Fibroblast of lung (primary cell): ENCODE measurements at places on chromosomes 1 and 21. TPM values are rescaled to one million over a fixed set of nuclear protein-coding genes. Genes with fewer than 3 reads are reported as not detected.

DNA sequence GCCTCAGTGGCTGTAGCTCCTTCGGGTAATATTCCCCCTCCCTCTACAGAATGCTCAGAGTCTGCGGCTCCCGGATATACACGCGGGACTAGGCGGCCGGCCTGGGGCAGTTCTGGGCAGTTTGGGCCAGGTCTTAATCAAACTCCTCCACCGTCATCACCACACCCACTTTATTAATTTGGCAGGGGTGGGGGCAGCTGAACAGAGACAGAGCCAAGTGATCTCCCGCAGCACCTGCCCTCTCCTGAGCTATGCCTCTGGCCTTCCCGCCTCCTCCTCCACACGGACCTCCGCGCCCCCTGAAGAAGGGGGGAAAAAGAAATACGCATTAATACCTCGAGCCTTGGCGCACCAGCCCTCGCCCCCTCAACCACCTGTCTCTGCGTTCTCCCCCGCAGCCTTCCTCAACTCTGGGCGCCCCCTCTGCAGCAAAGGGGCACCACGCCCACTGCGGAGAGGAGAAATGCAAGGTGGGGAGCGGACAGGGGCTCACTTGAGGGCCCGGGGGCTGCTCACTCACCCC, 42.6 kb downstream of the CD34 start:
- peak overlapping the region; percentile 72 for H3K4me3 ChIP-seq
- peaks cover 20% of the 10 kb centered on the region for H3K4me1 ChIP-seq
- H3K27me3 ChIP-seq, result no peaks in the 10 kb centered on the region
- H3K27ac ChIP-seq, result peak overlapping the region; percentile 71
- DNase-seq, result no peak

C1orf141 gene
- total RNA-seq, result not detected in 2 replicates

- no peak overlapping the region for H3K4me3 ChIP-seq
- H3K36me3 ChIP-seq, result no peaks in the 10 kb centered on the region
- DNase-seq, result no peak
- H3K27me3 ChIP-seq, result no peaks in the 10 kb centered on the region
Observed at GRCh38 chr1:229984992-229985612, 81.9 kb upstream of the GALNT2 start.

S100A1 gene
- total RNA-seq, result 0.17 TPM in 1 of 2 replicates, not detected in the other

NHLH1 gene
- not detected in 2 replicates for total RNA-seq

DNA sequence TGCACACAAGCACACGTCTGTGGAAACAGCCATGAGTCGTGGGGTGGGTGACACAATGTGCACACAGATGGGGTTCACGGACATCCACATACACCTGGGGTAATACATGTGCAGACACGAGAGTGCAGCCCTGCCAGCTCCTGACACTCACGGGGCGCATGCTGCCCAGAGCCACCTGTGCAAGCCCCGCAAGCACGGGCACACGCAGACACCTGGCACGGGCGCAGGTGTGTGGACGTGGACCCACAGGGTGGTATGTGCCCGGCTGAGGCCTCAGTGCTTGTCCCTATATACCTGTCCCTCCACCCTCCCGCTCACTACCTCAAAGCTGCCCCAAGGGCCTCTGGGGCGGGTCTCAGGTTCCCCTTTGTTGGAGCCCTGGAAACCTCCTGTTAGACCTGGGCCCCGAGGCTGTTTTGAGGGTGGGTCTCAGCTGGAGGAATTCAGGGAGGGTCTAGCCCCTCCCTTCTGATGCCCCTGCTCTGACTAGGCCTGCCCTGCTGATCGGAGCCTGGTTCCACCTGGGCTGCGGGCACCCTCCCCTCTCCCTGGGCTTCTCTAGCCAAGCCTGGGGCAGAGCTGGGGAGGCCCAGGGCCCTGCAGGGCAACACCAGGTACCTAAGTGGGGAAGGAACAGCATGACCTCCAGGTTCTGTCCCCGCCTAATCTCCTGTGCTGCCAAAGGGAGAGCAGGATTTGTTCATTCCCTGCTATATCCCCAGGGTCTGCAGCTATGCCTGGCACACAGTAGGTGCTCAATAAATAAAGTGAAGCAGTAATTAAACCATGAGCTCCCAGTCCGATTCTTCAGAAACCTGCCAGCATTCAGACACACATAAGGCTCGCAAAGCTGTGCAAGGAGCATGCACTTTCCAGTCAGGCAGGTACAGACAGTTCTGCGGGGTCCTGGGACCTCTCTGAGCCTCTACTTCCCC, 49.1 kb downstream of the DMRTB1 start:
- no peaks in the 10 kb centered on the region for H3K4me1 ChIP-seq
- no peaks in the 10 kb centered on the region for H3K27me3 ChIP-seq
- no peaks in the 10 kb centered on the region for H3K36me3 ChIP-seq
- DNase-seq, result no peak
- H3K4me3 ChIP-seq, result no peak overlapping the region

DNA sequence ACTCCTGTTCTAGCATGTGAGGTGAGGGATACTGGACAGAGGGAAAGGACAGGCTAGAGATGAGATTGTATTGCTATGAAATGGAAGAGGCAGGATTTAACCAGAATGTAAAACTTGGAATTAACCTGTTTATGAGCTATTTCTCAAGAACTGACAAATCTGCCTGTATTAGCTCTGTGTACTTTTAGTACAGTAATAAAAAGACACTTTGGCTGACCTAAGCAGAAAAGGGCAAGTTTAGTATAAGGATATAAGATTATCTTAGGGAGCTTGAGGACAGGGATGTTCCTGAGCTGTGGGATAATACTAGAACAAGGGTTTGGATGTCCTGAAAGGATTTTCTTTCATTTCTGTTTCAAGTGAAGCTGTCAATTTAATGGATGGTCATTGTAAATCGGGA, 11.2 kb downstream of the ZCCHC17 start:
- H3K36me3 ChIP-seq, result no peaks in the 10 kb centered on the region
- H3K27ac ChIP-seq, result no peak overlapping the region
- no peak overlapping the region for H3K4me3 ChIP-seq

DNA sequence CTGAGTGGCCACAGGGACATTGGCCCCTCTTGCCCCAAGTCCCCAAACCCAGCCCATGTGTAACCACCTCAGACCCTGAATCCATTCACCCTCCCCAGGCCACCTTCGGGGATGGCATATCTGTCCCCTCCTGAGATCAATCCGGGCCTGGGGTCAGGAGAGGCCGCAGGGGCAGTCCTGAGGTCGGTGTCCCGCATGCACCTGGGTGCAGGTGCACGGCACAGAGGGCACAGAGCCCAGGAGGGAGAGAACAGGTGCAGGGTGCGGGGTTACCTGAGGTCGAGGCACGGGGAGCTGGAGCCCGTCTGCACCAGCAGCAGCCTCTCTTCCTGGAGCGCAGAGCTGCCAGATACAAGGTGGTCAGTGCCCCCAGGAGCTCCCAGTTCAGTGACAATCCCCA, 16.8 kb downstream of the PANK4 start:
- no peak for DNase-seq
- H3K4me1 ChIP-seq, result peaks cover 6% of the 10 kb centered on the region
- H3K27me3 ChIP-seq, result peaks cover 3% of the 10 kb centered on the region
- H3K4me3 ChIP-seq, result no peak overlapping the region

DNA sequence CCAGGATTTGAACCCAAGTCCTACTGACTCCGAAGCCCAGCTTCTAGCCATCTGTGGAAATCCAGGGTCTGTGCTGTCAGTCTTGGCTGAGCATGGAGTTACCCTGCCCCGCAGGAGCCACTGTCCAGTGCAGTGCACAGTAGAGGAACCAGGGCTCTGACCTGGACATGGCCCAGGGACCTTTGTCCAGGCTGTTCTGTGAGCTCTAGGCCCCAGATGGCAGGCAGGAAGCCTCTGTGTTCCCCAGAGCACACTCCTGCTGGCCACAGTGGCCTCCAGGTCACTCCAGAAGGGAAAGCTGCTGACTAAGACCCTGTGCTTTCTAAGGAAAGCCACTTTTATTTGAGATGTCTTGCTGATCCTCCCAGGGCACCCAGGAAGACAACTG, 13.8 kb downstream of the S100A7A start:
- H3K27me3 ChIP-seq, result no peaks in the 10 kb centered on the region
- H3K4me1 ChIP-seq, result no peaks in the 10 kb centered on the region
- H3K4me3 ChIP-seq, result no peak overlapping the region

FGR gene
- total RNA-seq, result under 0.01 TPM in 1 of 2 replicates, not detected in the other

HEYL gene
- total RNA-seq, result under 0.01 TPM in 1 of 2 replicates, not detected in the other

DNA sequence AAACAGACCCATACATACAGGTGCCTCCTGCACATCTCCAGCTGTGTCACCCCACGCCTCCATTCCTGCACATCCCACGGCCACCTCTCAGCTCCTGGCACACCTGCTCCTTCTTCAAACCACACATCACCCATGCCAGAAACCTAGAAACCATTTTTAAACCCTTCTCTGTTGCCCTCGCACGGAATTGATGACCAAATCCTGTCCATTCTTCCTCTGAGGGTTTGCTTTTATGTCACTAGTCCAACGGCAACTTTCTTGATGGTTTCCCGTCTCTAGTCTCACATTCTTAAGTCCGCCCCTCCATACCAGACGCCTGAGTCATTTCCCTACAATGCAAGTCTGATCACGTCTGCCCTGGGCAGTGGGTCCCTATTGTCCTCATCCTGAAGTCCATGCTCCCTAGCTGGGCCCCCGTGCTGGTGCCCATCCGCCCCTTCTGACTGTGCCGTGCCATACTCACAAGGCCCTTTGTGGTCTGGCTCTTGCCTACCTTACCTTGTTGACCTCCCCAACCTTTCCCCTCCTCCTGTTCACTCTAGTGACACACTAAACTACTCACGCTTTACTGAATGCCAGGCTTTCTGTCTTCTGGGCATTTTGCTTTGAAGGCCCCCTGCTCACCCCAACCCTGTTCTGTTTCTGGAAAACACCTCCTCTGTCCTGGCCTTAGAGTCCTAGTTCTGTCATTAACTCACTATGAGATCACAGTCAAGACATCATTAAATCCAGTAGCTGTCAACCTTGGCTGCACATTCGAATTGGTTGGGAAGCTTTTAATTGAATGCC, 17.6 kb downstream of the SLC2A1 start:
- no peaks in the 10 kb centered on the region for H3K27me3 ChIP-seq
- peaks cover 4% of the 10 kb centered on the region for H3K36me3 ChIP-seq
- DNase-seq, result peak; percentile 89
- peak overlapping the region; percentile 69 for H3K27ac ChIP-seq
- H3K4me3 ChIP-seq, result no peak overlapping the region

C8A gene
- not detected in 2 replicates for total RNA-seq

ANKRD45 gene
- total RNA-seq, result 1.3 and 1.7 TPM in 2 replicates

BCAN gene
- total RNA-seq, result under 0.01 TPM in 1 of 2 replicates, not detected in the other

GRCh38 chr1:167043752-167044488, 46.3 kb downstream of the GPA33 start:
- H3K27me3 ChIP-seq, result no peaks in the 10 kb centered on the region
- DNase-seq, result peak; percentile 64
- no peaks in the 10 kb centered on the region for H3K36me3 ChIP-seq
- H3K4me1 ChIP-seq, result no peaks in the 10 kb centered on the region

SORT1 gene
- 12.8 and 37.5 TPM in 2 replicates for total RNA-seq

MYBPH gene
- 0.17 and 0.26 TPM in 2 replicates for total RNA-seq

CHI3L1 gene
- total RNA-seq, result 3.0 and 17.5 TPM in 2 replicates

GRCh38 chr1:66206563-66207144, 327.3 kb upstream of the SGIP1 start:
- no peaks in the 10 kb centered on the region for H3K36me3 ChIP-seq
- H3K4me1 ChIP-seq, result no peaks in the 10 kb centered on the region
- no peak overlapping the region for H3K4me3 ChIP-seq
- H3K27me3 ChIP-seq, result no peaks in the 10 kb centered on the region
- H3K27ac ChIP-seq, result no peak overlapping the region

GRCh38 chr1:187276677-187277076, 447.9 kb downstream of the PLA2G4A start:
- no peak for DNase-seq
- H3K27ac ChIP-seq, result no peak overlapping the region
- no peak overlapping the region for H3K4me3 ChIP-seq

- H3K27ac ChIP-seq, result no peak overlapping the region
- H3K36me3 ChIP-seq, result no peaks in the 10 kb centered on the region
- no peak overlapping the region for H3K4me3 ChIP-seq
- no peak for DNase-seq
- H3K4me1 ChIP-seq, result no peaks in the 10 kb centered on the region
- H3K27me3 ChIP-seq, result no peaks in the 10 kb centered on the region
Observed at GRCh38 chr1:63669151-63669961, 76.1 kb downstream of the PGM1 start.

- H3K36me3 ChIP-seq, result no peaks in the 10 kb centered on the region
- no peak overlapping the region for H3K4me3 ChIP-seq
- H3K27ac ChIP-seq, result no peak overlapping the region
- H3K27me3 ChIP-seq, result no peaks in the 10 kb centered on the region
Observed at GRCh38 chr1:198291036-198291435, 134.2 kb downstream of the NEK7 start.

CHD1L gene
- 36.0 and 44.2 TPM in 2 replicates for total RNA-seq

DNA sequence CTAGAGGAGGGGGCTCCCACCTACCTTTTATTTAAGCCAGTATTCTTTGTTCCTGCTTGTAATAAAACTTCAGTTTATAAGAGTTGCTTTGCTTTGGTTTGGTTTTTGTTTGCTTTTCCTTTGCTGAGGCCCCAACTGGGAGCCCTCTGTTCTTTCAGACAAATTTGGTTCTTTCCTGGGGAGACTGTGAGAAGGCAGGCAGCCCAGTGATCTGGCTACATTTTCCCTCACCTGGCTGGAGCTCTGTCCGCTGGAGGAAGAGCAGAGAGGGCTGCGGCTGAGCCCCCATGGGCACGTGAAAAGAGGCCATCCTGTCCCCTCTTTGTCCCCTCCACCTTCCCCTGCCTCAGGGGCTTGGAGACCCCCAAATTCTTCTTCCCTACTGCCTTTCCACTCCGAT, 7.3 kb upstream of the SFN start:
- H3K27me3 ChIP-seq, result no peaks in the 10 kb centered on the region
- no peak overlapping the region for H3K4me3 ChIP-seq
- peaks cover 22% of the 10 kb centered on the region for H3K36me3 ChIP-seq

AKT3 gene
- 33.1 and 37.8 TPM in 2 replicates for total RNA-seq

DNA sequence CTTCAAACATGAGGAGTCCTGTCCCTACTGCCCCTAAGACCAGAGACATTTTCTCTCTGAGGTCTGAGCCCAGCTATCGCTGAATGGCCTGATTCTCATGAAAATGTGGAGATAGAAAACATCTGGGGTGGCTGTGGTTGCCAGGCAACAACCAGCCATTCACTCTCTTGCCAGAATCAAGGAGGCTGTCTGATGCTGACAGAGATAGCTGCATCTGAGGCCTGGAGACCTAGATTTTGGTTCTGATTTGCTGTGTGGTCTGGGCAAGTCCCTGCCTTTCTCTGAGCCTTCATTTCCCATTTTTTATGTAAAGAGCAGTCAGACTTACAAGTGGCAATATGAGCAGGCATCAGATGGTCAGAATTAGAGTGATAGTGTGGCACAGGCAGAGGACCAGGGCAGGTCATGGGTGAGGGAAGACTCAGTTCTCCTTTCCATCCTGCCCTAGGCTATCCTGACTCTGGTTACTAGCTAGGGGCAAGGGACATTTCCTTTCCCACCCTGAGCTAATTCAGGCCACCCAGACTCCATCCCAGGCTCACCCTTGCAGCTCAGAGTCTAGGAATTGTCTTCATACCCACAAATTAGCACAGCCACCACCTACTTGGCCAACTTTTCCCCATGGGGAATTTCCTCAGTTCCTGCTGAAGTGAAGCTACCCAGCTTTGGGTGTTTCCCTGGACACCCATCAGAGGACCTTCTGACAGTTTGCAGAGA, 20.0 kb upstream of the RNF19B start:
- no peaks in the 10 kb centered on the region for H3K36me3 ChIP-seq
- peak overlapping the region; percentile 68 for H3K27ac ChIP-seq
- H3K27me3 ChIP-seq, result no peaks in the 10 kb centered on the region
- peaks cover 15% of the 10 kb centered on the region for H3K4me1 ChIP-seq
- peak; percentile 41 for DNase-seq
- H3K4me3 ChIP-seq, result no peak overlapping the region
